ENCODE measurements at places on chromosomes 4 and X.
A peak's percentile ranks its signal among the peaks of the same experiment; 100 is the strongest.

DNA sequence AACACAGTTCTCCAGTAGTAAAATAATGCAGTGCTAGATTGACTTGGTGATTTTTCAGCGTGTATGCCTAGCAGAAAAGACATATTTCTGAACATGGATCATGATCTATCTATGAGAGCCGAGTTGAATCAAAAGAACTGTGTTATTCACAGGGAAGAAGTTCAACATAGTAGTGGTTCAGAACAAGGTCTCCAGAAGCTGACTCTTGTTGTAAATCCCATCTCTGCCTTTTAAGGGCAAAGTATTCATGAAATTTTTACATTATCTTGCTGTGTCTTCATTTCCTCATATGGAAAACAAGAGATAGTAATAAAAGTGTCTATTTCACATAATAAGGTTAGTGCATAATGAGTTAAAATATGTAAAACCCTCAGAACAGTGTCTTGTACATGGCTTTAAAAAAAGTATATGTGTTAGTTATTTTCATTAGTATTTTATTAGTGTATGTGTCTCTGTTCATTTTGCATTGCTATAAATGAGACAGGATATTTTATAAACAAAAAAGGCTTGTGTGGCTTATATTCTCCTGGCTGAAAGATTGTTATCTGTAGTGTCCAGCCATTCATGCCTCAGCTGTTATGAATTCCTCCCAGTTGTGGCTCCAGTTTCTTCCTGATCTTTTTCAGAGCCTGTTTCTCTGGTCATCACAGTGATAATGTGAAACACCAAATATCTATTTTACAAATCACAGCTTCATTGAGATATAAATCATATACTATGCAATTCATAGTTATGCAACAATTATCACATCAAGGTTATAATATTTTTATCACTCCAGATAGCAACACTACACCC, 1351.2 kb downstream of the STIM2 start:
- DNase-seq = no peak

- no peak for DNase-seq
Measured at GRCh38 chr4:123496421-123496820, 99.8 kb downstream of the SPRY1 start.

DNA sequence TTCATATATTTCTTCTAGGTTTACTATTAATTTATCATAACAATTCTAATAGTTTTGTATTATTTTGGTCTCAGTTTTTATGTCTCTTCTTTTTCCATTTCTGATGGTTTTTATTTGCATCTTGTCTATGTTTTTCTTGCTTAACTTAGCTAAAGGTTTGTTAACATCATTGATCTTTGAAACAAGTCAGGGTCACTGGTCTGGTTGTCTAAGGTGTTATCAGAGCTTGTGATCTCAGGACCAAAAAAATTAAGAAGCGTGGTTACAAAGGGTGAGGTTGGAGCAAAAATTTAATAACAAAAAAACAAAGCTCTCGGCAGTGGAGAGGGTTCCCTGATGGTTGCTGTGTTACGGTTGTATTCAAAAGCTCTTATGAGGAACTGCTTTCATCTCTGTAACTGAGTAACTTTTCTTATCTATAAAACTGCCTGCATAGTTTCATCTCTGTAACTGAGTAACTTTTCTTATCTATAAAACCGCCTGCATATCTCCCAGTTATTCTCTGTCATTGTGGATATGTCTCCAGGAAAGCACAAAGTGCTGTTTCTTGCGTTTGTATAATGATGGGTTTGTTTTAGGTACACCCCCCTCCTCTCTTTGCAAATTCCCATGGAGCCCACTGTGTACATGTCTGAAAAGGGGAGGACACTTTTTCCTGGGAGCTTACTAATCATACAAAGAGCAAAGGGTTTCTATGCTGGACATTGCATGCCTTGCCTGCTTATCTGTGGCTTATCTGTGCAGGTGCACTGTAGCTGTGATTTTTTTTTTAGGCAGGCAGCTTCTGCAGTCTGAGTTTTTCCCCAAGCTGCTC, 62.4 kb upstream of the UGT2B15 start:
- DNase-seq = no peak

- no peak for DNase-seq
Measured at GRCh38 chr4:175773566-175773965, 38.5 kb downstream of the GPM6A start.

GRCh38 chr4:146338512-146338911, 124.2 kb downstream of the REELD1 start:
- no peak for DNase-seq

DNA sequence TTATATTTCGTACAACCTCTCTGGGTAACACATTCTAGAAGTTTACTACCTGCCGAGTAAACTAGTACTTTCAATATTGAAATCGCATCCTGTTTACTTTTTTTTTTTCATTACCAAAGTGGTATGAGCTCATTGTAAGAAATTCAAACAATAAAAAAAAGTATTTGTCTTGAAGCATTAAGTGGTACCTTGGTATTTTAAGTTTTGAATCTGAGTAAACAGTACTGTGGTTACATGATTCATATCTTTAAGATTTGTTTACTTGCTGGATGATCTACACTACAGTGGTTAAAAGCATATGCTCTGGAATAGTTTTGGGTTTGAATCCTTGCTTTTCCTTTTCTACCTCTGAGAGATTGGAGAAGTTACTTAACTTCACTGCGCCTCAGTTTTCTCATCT, 3.8 kb upstream of the MMGT1 start:
- DNase-seq = no peak

- DNase-seq = no peak
Measured at GRCh38 chr4:110982486-110982885, 359.6 kb upstream of the PITX2 start.

- no peak for DNase-seq
Measured at GRCh38 chr4:41619161-41619560, 81.2 kb downstream of the LIMCH1 start.

DNA sequence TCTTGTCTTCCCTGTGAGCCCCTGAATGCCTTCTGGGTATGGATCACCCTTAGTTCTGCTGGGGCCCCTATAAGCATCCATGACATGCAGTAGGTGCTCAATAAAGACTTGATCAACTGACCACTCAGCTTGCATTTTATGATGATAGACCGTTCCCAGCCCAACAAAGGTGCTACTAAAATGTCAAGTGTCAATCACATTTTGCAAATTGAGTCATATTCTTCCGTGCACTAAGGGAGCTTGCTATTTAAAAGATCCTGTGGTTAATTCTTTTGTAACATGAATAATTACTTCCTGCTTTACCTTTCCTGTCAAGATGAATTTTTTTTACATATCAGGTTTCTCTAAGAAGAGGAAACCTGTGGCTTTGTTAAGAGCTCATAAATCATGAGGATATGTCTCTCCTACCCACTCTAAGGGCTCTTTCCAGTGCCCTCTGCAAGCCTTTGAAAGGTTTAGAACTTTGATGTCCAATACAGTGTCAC, 47.6 kb downstream of the SH3KBP1 start:
- no peak for DNase-seq

GRCh38 chr4:119550857-119551532, 77.6 kb downstream of the PDE5A start:
- DNase-seq = peak; percentile 59

- no peak for DNase-seq
Measured at GRCh38 chr4:159706704-159707103, 603.8 kb downstream of the RAPGEF2 start.

DNA sequence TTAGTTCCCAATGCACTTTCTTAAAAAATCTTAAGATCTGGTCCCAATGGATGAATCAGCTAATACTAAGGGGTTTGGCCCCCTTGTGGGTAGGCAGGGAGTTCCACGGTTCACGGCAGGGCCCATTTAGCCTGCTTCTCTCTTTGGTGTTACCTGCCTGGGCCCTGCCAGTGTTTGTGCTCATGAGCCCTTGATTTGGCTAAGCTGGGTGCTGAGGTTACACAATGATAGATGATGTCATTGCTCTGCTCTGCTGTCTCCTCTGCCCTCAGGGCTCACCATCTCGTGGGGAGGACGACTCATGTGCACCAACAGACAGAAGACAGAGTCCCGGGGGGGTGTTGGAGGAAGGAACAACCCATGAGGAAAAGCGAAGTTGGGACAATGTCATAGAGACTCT, 24.4 kb downstream of the RTL5 start:
- no peak for DNase-seq

GRCh38 chrX:103248553-103248952, 6.4 kb downstream of the TCEAL8 start:
- DNase-seq = peak; percentile 31

DNA sequence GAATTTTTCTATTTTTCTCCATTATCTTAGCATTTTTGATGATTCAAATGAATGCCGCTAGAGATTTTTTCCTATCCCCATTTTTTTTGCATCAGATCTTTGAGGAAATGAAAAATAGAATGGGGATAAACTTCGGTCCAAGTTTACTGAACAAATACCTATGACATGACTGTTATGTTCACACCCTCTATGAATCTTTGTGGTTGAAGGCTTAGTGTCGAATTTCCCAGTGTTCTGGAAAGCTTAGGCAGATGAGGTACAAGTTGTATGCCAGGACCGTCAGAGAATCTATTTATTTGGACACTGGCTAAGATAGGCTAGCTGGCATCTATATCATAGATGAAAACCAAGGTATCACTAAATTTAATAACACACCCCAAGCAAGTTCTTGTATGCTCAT, 123.4 kb downstream of the SPCS3 start:
- no peak for DNase-seq

DNA sequence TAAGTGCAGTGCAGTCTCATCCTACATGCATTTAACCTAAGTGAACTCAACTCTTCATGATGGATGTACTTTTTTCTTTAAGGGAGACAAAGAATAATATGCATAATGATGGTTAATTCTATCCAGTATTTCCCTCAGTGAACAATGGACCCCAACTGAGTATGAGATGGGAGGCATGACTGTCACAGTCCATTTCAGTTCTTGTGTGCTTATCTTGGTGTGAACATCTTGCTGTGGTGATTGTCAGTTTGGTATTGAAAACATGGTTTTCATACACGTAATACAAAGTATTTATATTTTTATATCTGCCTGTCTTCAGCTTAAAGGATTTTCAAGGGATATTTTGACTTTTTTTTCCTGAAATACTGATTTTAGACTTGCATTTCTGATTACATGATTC, 72.0 kb upstream of the NDUFC1 start:
- DNase-seq = no peak

DNA sequence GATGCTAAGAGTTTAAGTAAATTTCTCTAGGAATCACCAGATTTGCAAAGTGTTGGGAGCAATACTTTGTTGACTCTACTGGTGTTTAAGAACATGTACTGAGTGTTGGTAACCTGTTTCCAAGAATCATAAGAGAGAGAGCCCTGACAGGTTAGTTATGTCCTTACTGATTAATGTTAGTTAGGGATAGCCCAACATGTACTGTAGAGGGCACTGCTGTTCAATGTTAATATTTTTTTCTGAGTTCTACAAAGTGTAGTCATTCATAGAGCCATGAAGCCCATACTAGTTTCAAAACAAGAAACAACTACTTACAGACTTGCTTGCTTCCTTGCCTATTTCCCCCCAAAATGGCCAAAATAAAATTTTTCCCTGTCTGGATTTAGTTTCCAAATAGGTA, 11.9 kb downstream of the TMPRSS11D start:
- peak; percentile 64 for DNase-seq

GRCh38 chr4:166065324-166065723, 192.3 kb downstream of the TLL1 start:
- no peak for DNase-seq

DNA sequence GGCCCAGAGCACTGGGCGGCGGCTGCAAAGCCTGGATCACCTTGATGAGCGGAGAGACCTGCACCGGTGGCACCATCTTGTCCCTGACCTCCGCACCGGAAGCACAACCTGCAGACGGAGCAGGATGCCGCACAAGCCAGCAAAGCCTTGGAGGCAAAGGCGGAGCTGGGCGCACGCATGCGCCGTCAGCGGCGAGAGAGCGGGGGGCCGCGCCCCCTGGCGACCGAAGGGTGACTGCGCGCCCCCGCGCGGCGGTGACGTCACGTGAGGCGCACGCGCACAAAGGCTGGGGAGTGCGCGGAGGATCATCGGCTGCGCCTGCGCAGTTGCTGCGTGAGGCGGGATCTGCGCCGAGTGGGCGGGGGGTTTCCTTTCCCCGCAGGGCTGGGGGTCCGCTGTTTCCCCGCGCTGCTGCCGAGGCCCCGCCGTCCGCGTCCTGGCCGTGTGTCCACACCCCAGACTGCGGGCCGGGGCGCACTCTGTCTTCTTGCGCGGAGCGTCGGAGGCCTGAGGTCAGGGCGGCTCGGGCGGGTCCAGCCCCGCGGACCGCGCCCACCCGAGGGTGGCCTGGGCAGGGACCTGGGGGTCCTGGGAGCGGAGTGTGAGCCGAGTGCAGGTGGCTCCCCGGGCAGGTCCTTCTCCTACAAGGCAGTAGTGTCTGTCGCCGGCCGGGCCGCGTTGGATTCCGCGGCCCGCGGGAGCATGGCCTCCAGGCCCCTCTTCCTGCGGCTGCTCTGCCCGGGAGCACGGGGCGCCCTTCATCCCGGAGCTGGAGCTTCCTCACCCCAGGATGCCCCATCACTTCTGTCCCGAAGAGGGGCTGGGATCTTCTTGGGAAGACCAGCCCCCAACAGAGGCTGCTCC, at the start of the genes ATP5ME and MYL5:
ATP5ME (minus strand) TSS at position 105 of the 864 bp plus-strand sequence; CDS start at position 76, 29 bp downstream.
MYL5 (plus strand) TSS at position 371 of the 864 bp plus-strand sequence. CDS start 3,485 bp downstream, outside the sequence.
- peak; percentile 96 for DNase-seq

DNA sequence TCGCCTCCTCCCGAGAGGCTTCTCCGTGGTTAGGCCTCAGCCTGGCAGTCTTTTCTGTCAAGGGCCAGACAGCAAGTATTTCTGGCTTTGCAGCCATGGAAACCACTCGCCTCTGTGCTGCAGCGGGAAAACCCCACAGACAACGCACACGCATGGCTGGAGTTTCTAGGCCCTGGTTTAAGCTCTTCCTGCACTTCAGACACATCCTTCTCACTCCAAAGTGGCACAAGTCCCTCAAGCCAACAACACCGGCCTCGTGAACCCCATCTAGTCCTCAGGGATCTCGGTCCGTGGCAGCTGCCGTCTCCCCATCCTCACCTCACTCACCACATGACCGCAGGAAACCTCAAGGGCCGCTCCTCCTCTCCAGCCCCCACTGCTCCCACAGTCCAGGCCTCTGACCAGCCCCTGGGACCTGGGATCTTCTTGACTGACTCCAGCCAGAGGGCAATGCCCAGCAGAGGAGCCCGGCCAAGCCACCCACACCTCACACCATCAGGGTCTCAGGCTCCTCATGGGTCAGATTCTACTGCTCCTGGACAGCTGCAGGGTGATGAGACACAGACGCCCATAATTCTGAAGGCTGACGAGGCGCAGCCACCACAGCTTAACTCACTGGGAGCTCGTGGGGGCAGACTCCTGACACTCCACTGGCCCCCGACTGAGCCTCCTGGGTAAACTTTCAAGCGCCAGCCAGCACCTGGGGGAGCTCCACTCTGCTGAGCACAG, 21.7 kb downstream of the LETM1 start:
- no peak for DNase-seq

DNA sequence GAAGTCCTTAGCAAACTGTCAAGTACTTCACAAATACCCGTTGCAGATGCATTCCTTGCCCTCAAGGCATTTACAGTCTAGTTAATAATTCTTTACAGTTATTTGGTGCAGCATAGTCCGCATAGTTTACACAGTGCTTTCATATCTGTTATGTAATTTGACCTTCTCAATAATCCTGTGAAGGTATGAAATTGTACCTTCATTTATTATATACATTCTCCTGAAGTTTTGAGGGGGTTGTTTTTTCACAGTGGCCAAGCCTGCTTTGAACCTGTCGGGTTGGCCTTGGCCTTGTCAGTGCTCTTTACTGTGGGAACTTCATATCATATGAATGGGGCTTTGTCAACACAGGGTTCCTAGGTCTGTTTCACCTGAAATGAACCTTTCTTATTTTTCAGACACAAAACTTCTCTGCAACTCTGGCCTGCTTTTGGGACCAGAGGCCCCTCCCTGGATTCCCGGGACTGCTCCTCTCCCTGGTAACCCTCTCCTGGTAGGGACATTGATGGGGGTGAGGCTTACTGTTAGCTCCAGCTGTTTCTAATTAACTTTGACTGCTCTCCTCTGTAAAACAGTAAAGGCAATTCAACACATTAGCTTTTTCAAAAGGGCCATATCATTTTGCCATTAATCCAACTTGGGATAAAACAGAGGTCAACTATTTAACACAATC, 9.1 kb downstream of the IGFBP7 start:
- no peak for DNase-seq

Data from lung microvascular endothelial cell (primary cell).